Posterior cingulate gyrus (tissue), 11 donors: ENCODE measurements at places on chromosomes 16 and 17.

- DNase-seq: no peak
Observed at GRCh38 chr17:68588362-68588761, 12.8 kb downstream of the FAM20A start.

GRCh38 chr17:73432624-73433190, 120.9 kb upstream of the CDC42EP4 start:
- DNase-seq: no peak

DNA sequence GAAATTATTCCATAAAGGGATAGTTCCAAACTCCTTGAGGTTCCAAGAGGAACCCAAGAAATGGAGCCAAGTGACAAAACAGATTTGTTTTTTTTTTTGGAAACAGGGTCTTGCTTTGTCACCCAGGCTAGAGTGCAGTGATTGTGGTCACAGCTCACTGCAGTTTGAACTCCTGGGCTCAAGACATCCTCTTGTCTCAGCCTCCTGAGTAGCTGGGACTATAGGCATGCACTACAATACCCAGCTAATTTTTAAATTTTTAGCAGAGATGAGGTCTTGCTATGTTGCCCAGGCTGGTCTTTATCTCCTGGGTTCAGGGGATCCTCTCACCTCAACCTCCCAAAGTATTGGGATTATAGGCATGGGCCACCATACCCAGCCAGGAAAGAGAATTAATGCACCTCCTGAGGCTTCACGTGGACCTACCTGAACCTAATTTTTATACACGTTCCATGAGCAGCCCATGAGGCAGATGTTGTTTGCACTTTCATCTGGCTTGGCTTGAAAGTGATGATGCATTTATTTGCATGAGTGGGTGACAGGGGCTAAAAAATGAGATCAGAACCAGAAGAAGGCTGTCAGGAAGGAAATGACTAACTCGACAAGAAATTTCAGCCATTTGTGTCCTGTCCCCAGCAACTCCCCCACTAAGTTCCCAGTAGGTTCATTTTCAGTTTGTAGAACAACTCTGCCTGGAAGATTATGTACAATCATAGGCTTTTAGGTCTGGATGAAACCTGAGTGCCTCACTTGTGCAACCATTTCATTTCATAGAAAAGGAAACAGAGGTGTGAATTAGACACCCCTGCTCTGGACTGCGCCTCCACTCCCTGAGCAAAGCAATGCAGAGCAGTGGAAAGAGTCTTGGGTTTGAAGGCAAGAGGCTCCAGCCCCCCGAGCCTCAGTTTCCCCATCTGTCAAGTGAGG, 10.3 kb upstream of the IRF8 start:
- no peak for DNase-seq

- DNase-seq: peak; percentile 41
Observed at GRCh38 chr17:42276609-42277341, 584 bp upstream of the STAT5B start.
